Fibroblast of lung (primary cell): ENCODE measurements at places on chromosomes 5 and 9. TPM values are rescaled to one million over a fixed set of nuclear protein-coding genes. Genes with fewer than 3 reads are reported as not detected.

OR2V2 gene
- not detected in 2 replicates for total RNA-seq

DNA sequence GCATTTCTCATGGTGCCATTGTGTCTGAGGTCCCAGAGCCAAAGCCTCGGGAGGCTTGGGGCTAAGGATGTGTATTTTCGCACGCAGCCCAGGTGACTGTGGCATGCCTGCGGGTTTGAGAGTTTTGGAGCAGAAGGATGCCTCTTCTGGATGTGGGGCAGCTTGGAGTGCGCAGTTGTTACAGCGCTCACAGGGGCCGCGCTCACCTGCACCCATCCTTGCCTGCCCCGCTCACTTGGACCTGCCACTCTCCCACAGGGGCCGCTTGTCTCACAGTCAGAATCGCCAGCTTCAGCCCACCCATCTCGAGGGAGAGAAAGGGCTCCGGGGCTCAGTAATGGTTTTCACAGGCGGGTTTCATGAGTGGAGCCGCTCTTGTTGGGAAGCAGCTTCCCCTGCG, 132.9 kb downstream of the MVB12B start:
- no peak for DNase-seq

DNA sequence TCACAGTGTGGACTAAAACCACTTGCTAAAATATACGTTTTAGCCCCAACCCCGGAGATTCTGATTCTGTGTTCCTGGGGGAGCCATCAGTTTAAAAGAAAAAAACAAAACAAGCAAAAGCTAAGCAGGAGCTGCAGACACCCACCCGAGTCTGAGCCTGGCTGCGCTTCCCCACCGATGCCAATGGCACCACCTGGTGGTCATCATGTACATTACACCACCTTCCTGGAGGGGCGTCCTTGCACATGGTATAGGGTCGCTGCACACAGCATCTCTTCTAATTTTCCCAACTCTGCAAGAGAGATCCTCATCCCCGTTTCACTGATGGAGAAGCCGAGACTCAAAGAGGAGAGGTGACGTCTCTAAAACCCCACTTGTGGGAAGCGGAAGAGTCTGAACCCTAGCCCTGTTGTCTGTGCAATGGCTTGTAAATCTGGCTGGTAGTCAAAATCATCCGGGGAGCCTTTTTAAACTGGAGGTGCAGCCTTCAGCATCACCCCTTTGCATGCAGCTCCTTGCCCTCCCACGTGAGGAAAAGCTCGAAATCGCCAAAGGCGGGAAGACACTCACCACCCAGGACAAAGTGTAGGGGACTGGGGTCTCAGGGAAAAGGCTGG, 23.1 kb upstream of the CNOT6 start:
- DNase-seq: peak; percentile 66

DNA sequence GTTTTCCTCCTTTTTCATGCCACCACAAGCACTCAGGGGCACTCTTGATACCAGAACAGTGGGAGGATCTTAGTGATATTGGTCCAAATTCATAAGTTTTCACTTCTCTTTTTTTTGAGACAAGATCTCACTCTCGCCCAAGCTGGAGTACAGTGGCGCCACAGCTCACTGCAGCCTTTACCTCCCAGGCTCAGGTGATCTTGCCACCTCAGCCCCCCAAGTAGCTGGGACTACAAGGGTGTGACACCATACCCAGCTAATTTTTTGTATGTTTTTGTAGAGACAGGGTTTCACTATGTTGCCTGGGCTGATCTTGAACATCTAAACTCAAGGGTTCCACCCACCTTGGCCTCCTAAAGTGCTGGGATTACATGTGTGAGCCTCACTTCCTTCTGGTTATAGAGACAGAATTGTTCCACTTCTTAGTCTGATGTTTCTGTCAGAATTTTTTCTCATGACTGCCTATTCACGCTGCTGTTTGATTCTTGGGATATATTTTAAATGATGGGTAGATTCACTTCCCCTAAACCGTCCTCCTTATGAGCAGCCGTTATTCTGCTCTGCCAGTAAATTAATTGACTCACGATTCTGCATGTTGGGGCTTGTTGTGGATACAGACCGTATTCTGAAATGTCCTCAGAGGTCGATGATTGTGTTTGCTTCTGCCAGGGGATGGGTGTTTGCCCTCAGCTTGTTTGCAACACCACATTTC, 30.8 kb downstream of the MTAP start:
- no peak for DNase-seq

- DNase-seq: no peak
These were observed 192.9 kb upstream of the SLC27A6 start for GRCh38 chr5:128772356-128772755.

MAST4 gene
- 10.5 and 15.2 TPM in 2 replicates for total RNA-seq

DNA sequence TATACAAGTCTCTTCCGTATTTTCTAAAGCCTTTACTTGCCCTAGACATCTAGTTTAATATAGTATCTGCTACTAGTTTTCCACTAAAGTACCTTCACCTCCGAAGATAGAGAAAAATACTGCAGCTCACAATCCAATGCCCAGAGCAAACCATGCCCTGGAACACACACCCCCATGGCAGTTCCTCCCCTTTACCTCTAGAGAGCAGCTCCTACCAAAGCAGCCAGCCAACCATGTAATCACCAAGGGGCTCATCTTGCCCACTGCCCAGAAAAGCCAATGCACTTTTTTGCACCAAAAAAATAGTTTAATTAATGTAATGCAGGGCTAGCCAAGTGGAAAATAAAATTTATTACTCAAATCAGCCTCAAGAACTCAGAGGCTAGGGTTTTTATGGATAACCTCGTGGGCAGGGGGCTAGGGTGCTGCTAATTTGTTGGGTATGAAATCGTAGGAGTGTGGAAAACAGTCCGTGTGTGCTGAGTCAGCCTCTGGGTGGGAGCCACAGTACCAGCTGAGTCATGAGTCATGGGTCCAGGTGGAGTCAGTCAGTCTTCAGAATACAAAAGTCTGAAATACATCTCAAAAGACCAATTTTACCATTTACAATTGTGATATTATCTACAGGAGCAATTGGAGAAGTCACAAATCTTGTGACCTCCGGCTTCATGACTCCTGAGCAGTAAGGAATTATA, 120.1 kb upstream of the ACO1 start:
- DNase-seq: peak; percentile 12

DUSP1 gene
- 56.5 and 148 TPM in 2 replicates for total RNA-seq

CARTPT gene
- not detected in 2 replicates for total RNA-seq

DNA sequence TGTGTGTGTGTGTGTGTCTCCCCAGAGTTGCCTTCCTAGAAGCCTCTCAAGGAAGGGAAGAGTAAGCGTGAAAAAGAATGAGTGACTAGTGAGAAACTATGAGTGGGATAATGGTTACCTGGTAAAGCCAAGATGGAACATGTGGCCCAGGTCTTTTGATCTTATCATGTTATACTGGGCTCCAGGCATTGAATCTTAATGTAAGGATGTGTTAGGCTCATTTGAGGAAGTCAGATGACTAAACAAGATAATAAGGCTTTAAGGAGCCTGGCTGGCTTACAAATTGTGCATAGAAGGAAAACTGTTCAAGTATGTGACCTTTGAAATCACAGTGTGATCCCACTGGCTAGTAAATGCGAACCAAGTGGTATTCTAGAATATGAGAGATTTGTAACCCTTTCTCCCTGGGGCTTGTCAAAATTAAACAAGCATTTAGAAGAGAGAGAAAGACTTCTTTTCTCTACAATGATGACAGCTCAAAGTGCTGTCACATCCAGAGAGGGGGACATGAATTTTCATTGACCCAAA, 29.9 kb upstream of the HMHB1 start:
- DNase-seq: no peak

GRCh38 chr5:151204051-151204450, 19.8 kb downstream of the CCDC69 start:
- DNase-seq: no peak

DNA sequence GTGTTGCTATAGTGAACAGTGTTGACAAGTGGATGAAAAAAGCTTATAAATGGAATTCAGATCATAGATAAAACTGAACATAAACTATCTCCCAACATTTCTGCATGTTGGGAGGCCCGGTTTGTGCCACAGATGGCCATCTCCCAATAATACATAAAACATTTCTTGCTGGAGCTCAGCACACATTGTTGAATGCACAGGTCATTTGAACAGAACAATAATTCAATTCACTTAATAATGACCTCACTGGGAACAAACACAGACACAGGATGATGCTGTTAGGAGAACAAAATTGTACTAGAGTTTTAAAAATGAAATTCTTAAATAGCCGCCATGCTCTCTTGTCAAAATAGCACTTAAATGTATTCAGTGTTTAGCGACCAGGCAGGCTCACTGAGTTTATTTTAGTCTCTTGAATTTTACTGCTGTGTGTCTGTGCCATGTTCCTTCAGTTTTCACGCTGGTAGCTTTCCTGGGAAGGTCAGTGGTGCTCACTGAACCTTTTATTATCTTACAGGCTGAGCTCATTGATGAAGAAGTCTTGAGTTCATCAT, 85.0 kb upstream of the SSBP2 start:
- peak; percentile 47 for DNase-seq

- no peak for DNase-seq
These were observed 12.8 kb upstream of the DDX41 start for GRCh38 chr5:177529247-177530203.

GRCh38 chr5:166570865-166571264, 1720.6 kb upstream of the WWC1 start:
- no peak for DNase-seq

DNA sequence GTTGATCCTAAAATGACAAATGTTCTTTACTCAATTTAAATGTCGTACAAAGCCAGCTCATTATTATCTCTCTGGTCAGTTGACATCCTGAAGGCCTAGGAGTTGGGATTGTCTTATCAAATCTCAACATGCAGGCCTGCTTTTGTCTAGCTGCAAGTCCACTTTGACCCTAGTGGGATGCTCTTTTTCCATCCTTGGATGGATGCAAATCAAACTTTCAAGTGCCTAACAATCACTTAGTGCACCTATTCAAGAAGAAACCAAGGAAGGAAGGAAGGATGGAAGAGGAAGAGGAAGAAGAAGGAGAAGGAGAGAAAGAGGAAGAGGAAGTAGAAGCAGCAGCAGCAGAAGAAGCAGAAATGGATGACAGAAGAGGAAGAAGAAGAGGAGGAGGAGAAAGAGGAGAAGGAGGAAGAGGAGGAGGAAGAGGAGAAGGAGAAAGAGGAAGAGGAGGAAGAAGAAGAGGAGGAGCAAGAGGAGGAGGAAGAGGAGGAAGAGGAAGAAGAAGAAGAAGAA, 109.6 kb downstream of the PIK3R1 start:
- DNase-seq: no peak

DNA sequence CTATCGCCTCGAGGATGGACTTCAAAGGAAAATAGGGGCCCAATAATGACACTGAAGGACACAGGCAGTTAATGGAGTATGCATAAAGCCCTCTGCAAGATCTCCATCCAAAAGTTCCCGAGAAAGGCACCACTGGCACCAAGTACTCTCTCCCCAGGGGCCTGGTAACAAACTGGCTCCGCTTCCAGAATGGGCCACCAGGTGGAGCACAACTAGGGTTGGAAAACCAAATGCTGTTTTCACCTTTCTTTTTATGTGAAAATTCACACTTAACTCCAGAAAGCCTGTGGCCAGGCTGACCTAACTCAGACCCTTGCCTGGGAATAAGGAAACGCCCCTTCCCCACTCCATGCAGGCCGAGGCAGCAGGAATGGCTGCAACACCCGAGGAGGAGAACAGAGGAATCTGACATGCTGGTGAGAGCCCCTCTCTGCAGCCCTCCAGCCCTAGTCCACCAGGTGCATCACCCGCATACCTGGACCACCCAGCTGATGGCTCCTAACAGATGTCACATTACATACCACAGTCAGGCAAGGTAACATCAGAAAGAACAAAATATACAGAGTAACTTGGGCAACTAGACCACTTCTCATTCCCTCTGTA, 42.8 kb downstream of the CAMSAP1 start:
- peak; percentile 58 for DNase-seq

BBLN gene
- total RNA-seq: 22.1 and 29.4 TPM in 2 replicates

- DNase-seq: no peak
These were observed 69.8 kb downstream of the SLCO4C1 start for GRCh38 chr5:102226321-102226720.

- no peak for DNase-seq
These were observed 68.2 kb upstream of the TNFAIP8 start for GRCh38 chr5:119287547-119288111.

DNA sequence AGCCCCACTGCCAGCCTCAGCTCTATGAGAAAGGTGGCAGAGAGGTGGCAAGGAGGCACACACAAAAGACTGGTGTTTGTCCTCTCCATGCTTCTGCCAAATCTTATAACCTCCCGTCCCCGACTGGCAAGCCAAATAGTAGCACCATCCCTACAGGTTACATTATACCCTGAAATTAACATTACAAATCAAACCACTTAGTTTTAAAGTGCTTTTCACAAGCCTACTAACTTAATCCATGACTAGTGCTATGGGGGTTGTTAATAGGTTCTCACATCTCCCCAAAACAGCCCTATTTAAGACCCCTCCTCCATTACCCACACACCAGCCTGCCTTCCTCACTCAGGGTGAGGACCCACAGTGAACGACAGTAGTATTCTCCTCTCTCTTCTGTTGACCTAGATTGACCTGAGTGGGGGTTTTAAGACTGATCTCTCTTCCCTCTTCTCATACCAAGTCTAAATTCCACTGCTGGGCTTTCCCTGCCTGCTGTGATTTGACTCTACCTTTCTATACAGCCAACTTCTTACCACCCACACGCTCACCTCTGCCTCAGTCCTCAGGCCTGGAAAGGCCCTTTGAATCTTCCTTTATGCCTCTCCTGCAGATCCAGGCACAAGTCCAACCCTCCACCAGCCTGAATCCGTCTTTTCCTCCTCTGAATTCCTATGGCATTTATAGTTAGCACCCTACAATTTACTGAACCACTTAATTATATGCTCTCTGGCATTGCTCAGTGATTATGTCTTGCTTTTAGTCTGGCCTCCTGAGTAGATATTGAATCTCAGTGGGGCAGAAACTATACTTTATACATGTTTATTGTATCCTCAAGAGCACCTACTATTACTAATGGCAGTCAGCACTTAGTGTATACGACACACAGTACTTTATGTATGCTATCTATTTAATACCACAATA, 116.1 kb downstream of the TMEM174 start:
- DNase-seq: no peak

GRCh38 chr9:2872250-2872930, 28.5 kb upstream of the PUM3 start:
- peak; percentile 15 for DNase-seq

- DNase-seq: peak; percentile 87
These were observed 20.5 kb upstream of the CCL28 start for GRCh38 chr5:43432486-43433375.

DNA sequence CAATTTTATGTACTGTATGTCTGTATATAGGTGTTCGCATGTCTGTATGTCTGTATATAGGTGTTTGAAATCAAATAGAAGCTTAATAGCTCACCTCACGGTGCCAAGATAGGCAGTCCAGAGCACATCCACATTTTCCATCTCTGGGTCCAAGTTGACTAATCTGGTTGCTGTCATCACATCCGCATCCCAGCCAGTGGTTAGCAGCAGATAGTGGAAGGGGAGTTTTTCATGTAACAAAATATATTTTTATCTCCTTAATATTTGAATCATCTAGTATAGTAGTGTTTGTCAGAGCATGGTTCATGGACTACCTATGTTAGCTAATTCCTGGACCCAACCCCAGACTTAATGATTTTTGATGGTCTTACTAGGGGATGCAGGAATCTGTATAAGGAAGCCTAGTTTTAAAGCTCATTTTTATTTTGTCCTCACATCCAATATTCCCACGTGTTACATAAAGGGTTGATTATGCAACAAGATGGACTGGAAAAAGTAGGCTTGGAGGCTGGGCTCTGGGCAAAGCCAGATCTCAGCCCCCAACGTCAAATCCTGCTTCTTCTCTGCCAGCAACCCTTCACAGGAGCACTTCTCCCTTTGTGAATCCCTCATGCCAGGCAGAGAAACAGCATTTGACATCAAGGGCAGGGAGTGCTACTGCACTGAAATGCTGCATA, 219.7 kb downstream of the ZSWIM6 start:
- peak; percentile 14 for DNase-seq

GRCh38 chr5:178417391-178417811, 172.8 kb downstream of the COL23A1 start:
- DNase-seq: no peak

SLC31A2 gene
- total RNA-seq: 12.6 and 17.8 TPM in 2 replicates

CAMK4 gene
- total RNA-seq: 0.77 and 0.83 TPM in 2 replicates
